ENCODE measurements at places on chromosomes 3 and 15.

GRCh38 chr15:50751394-50751793 is 14.1 kb downstream of the SPPL2A start:
- DNase-seq: no peak

DNA sequence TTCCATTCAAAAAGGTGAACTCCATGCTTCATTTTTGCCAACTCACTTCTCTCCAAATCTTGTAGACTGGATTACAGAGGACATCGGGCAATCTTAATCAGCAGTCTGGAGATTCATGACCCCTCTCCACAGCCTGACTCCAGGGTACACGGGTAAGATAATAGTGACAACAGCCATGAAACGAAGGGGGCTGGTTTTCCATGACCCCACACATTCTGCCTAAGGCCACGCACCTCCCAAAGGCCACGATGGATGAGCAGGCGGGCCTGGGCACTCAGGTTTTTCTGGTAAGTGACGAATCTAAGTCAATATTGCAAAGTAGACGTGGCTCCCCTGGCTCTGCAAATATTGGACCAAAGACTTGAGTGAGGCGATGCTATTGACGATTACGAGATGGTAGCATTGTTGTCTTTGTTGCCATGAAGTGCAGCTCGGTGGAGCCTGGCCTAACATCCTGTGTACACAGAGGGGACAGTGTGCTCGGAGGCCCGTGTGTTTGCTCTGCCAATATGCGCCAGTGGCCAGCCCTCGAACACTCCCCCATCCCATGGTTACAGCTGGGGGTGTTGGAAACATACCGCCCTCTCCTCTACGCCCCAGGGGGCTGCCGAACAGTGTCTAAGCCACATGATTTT is 119.1 kb downstream of the OPA1 start:
- DNase-seq: peak; percentile 100

GRCh38 chr3:89808680-89809197 is 701.3 kb downstream of the EPHA3 start:
- DNase-seq: no peak

DNA sequence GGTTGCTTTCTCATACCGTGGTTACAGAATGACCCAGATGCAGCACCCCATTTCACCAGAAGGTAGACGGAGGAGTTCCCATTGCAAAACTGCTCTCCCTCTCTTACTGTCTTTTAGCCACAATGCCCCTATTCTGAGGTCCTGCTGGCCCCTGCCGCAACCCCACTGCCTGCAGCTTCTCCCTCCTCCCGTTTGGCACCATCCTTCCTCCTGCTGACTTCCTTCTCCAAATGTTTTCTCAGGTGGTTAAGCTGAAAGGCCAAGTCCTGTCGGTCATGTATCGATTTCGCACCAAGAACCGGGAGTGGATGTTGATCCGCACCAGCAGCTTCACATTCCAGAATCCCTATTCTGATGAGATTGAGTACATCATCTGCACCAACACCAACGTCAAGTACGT is 132.3 kb upstream of the ABHD17C start:
- DNase-seq: no peak

DNA sequence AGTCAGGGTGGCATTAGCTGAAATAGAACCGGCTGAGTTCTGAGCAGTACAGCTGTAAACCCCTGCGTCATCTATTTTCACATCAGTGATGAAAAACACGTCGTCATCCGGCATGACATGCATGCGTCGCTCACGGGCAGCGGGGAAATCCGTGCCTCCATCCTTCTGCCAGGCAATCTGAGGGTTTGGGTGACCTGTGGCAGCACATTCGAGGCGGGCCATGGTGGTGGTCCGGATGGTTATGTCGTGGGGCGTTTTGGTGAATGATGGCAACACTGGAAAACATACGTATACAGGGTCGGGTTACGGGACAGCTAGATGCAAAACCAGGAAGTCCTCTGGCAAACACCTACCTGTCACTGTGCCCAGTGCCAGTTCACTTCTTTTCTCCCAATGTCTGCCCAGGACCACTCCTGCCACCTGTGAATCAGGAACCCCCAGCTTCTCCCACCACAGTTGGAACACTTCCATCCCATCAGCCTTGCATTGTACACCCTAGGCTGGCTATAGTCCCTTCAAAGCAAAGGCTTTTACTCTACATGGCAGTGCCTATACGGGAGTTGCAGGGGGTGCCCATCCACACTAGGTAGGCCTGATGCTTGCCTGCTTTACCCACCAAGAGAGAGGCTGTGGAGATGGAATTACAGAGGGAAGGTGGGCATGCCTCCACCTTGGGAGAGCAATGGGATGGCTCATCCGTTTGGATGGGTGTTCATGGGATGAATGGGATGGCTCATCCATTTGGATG is 116.7 kb downstream of the LRIG1 start:
- DNase-seq: no peak

- no peak for DNase-seq
Measured at GRCh38 chr3:41920406-41920965, 41.4 kb downstream of the ULK4 start.

DNA sequence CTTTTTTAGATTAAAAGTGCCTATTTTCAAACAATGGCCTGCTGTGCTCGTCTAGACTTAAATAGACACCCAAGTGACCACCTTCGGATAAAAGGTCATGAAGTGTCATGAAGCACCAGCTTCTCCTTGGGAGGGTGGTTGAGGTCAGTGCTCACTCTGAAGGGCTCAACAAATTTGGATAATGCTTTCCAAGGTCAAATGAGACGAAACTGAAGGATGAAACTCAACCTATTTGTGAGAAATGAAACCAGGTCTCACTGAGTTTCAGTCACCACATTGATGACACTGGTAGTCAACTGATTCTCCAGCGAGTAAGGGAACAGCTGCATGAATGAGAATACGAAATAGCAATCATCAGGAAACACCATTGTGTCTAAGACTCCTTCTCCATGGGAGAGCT is 852.6 kb downstream of the NTRK3 start:
- no peak for DNase-seq

GRCh38 chr3:52406231-52406661 is 38.7 kb downstream of the SEMA3G start:
- no peak for DNase-seq

DNA sequence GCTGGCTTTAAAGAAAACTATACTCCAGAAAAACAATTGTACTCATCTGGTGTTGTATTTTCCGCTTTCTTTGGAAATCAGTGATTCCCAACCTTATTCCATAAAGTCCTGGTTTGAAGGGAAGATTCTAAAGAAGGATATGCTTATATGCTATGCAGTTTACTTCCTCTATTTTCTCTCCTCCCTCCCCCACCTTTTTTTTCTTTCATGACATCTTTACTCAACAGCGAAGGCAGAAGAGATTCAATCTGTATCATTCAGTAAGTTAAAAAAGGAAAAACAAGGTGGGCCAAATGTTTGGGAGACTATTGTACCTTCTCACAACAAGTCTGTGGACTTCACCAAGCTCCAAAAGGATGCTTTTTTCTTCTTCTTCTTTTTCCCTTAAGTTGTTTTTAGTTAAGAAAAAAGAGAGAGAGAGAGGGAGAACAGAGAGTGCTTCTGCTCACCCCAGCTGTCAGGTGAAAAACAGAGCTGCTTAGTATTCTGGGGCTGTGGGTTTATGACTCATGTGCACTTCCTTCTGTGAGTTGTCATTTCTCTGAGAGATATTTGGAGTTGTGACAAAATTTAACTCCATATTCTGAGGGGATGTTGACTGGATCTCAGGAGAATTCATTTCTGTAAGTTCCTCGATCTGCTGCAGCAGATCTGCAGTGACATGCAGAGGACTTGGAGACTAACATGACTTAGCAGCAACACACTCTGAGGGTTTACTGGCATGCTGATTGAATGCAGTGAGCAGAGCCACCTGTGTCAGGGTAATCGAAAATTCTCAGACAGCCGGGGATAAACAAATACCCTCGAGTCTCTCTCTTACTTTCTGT is 70.7 kb downstream of the SSR3 start:
- no peak for DNase-seq

GRCh38 chr3:118809696-118810498 is 224.7 kb downstream of the IGSF11 start:
- DNase-seq: no peak

GRCh38 chr3:54146506-54147239 is 24.3 kb downstream of the CACNA2D3 start:
- peak; percentile 25 for DNase-seq

DNA sequence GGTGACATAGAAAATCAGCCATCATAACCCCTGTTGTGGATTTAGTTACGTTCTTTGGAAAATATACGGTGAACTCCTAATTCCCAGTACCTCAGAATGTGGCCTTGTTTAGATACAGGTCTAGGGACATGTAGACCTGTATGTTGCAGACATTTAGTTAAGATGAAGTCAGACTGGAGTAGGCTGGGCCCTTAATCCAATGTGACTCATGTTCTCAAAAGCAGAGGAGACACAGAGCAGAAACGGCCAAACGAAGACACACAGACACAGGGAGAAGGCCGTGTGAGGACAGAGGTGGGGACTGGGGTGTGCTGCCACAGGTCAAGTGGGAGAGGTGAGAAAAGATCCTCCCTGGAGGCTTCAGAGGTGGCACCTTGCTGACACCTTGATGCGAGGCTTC is 119.0 kb upstream of the PROK2 start:
- no peak for DNase-seq

DNA sequence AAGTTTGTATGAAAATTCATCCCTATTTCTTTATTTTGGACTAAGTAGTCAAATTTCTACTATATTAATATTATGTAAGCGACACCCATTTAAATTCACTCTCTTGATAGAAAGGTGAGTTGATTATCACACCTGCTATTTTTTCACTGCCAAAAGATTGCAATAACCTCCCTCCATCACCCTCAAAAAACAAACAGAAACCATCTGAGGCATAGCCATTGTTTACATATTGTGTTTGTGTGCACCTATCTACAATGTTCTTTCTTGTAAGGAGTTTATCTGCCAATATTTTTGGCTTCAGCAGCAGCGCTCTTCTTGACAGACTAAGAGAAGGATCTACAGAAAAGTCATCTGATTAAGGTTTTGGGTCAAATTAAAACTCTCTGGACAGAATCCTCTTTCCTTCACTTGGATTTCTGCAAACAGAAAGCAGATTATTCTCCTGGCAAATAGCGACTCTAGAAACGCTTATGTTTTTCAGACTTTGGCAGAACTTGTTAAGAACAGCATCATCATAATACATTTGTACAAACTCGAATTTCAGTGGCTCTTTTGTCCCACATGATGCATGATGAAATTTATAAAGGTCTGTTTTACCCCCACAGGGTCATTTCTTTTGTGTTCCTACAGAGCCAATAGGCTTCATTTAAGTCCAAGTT is 48.6 kb downstream of the KCNMB2 start:
- DNase-seq: peak; percentile 55

DNA sequence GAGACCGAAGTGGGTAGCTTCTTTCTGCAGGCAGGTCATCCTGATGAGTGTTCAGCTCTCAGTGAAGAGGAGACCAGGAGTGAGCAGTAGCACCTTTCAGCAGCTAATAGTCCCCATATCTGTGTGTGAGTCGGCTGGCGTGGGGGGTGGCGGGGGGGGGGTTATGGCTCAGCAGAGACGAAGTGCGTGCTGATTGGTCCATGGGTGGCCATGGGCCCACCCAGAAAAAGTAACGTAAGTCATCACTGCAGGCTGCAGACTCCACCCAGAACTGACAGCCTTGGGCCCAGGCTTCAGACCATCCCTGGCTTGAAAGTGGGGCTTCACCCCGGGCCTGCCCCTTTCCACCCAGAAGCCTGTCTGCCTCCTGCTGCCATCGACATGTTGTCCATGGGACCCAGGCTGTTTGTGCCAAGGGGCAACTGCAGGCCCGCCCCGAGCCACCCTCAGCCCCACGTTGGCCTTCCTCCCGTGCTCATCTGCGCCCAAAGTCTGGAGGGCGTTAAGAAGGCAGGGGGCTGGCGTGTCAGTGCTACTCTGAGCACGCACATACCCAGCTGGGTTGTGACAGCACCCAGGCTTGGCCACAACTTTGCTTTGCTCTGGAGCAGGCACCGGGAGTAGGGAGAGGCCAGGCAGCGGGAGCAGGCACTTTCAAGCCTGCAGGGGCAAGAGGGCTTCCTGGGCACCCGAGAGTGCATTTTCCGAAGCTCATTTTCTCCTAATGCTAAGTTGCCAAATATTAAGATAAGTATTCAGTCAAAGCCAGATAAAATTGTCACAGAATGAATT is 511.7 kb upstream of the CDIN1 start:
- no peak for DNase-seq

GRCh38 chr15:90291679-90292356 is 26.3 kb downstream of the NGRN start:
- peak; percentile 66 for DNase-seq

- DNase-seq: no peak
Measured at GRCh38 chr15:66873856-66874255, 171.8 kb downstream of the SMAD6 start.

- DNase-seq: peak; percentile 3
Measured at GRCh38 chr3:8970971-8971589, 7.8 kb upstream of the RAD18 start.

GRCh38 chr3:178669758-178670157 is 133.5 kb downstream of the KCNMB2 start:
- DNase-seq: no peak

- DNase-seq: no peak
Measured at GRCh38 chr3:69558912-69559311, 173.0 kb upstream of the FRMD4B start.

GRCh38 chr15:44595246-44595645 is 58.3 kb downstream of the EIF3J start:
- DNase-seq: no peak

DNA sequence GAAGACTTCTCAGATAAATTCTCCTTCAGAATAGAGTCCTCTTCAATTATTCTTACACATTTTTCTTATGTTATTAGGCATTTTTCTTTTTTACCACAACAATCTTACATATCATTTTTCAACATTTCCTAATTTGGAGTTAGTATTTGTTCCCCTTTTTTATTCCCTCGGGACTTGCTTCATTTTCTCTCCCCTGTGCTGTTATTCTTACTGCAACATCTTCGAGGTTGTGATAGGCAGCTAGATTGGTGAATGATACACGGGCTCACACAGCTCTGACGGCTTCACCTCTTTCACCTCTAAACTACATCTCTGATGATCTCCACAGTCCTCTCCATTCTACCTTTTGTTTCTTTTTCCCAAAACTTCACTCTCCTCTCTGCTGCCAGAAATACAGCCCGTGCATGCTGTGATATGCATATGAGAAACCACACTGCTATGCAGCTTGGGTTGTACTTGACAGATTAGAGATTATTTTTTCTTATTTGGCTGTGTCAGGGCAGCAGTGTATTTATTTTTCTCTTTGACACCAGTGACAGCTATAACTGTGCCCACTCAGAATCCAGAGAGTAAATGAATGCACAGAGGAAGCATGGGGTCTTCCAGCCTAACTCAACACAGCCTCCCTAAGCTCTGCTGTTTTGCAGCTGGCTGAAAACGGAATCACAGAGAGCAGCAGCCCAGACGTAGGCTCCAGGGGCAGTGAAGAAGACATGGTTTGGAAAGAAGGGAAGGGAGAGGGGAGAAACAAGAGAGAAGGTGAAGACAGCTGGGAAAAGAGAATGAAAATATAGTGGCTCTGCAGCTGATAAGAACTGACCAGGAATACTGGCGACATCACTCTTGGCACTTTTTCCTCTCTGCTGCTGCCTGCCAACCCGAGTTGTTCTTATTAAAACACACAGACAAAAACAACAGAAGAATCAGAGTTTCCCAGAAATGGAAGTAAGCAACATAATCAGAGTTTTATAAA is 61.8 kb downstream of the SLC9A9 start:
- DNase-seq: no peak
